HuH-7.5 (cell line): ENCODE measurements at places on chromosomes 12 and 14.

- no peak for DNase-seq
Observed at GRCh38 chr12:118237908-118238307, 102.0 kb downstream of the PEBP1 start.

GRCh38 chr12:65082406-65082805 is 38.7 kb downstream of the WIF1 start:
- DNase-seq = no peak

- DNase-seq = no peak
Observed at GRCh38 chr12:71804505-71804904, 35.1 kb upstream of the TBC1D15 start.

- no peak for DNase-seq
Observed at GRCh38 chr14:21933681-21934080, 260.1 kb upstream of the OR4E1 start.

DNA sequence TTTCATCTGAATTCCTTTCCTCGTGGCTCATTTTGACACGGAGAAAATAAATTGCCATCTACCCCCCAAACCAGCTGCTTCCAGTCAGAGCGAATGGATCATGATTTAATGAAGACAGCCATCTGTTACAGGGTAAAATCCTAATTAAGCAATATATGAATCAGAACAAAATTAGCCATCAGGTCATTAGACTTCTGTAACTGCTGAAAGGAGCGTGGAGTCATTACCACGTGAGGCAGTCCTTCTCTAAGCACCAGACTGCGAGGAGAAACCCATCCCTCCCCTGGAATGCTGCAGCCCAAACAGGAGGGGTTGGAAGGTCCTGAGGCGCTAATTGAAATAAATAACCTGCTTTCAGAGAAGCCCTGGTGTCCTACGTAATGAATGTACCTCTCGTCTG is 51.1 kb upstream of the TCL1A start:
- DNase-seq = no peak

DNA sequence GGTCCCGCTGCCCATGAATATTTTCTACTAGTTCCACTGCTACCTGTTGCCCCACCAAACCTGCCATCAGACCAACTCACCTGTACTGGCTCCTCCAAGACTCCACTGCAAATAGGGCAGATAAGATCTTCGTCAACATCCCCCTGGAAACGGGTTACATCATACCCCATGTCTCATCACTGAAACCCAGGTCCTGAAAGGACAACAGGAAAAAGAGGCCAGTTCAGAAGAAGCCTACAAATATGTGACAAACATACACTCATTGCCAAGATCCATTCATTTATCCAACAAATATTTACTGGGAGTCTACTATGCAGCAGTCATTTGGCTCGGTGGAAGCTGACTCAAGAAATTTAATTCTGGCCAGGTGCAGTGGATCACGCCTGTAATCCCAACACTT is 7.8 kb downstream of the RNF41 start:
- DNase-seq = no peak

- DNase-seq = no peak
Observed at GRCh38 chr12:127703026-127703425, 563.9 kb upstream of the TMEM132C start.

- DNase-seq = no peak
Observed at GRCh38 chr12:49818241-49818895, 9.8 kb downstream of the NCKAP5L start.

- no peak for DNase-seq
Observed at GRCh38 chr12:92650228-92650822, 52.5 kb upstream of the PLEKHG7 start.
